ENCODE measurements at places on chromosomes 5 and 9. TPM values are rescaled to one million over a fixed set of nuclear protein-coding genes. Genes with fewer than 3 reads are reported as not detected.
A peak's percentile ranks its signal among the peaks of the same experiment; 100 is the strongest.

DNA sequence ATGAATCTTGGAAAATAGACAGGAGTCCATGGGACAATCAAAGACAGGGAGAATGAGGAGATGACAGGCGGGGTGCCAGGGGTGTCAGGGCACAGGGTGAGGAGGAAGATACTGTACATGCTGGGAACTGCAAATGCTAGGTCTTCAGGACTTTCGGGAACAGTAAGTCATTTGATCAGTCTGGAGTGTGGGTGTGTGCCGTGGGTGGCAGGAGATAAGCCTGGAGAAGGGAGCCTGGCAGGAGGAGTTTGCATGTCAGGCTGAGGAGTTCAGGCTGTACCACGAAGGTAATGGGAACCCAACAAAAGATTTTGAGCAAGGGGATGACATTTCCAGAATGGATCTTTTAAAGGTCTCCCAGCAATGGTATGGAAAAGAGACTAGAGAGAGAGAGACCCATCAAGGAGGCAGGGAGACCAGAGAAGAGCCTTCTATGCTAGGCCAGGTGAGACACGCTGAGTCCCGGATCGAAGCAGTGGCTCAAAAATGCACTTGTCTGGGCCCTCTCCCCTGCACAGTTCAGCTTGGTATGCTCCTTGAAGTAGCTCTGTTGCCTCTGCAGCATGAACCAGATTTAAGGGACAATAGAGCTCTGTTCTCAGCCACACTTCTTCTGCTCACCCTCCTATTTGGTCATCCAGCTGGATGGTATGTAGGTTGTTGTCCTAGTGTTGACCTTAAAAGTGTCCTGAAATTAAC, 77.0 kb upstream of the FER start:
- no peak for DNase-seq

DNA sequence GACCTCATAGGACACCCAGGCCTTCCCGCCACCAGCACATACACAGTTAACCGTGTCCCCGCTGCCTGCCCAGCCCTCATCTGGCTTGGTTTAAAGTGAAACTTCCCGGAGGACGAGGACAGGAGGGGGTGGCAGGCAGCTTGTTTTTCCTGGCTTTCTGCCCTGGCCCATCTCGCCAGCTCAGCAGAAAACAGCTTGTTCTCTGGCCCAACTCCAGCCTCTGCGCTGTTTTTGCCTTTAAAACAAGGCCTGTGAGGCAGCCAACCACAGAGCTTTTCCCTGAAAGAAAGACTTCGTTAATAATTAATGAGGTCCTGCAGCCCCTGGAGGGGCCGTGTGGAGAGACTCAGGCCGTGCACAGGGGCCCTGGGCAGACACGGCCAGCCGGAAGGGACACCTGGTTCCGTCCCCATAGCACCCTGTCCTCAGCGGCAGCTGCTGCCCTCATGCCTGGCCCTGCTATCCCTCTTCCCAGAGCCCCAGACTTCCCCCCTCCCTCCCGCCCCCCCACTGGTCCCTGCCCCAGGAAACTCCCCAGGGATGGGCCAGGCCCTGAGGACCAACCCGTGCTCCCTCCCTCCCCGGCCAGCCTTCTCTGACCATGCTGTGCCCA, 108.7 kb downstream of the RXRA start:
- peak; percentile 98 for DNase-seq

GRCh38 chr9:72883875-72884274, 69.0 kb downstream of the ALDH1A1 start:
- DNase-seq = no peak

DNA sequence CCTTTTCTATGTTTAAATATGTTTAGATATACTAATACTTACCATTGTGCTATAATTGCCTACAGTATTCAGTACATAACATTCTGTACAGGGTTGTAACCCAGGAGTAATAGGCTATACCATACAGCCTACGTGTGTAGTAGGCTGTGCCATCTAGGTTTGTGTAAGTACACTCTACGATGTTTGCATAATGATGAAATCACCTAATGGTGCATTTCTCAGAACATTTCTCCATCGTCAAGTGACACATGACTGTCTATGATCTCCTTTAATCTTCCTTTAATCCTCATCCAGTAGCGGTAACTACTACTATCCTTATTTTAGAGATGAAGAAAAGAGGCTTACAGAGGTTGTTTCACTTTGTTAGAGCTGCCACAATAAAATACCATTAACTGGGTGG, 369.2 kb downstream of the PLK2 start:
- DNase-seq = no peak

- DNase-seq = no peak
Measured at GRCh38 chr9:124179196-124180071, 78.3 kb upstream of the NEK6 start.

DNA sequence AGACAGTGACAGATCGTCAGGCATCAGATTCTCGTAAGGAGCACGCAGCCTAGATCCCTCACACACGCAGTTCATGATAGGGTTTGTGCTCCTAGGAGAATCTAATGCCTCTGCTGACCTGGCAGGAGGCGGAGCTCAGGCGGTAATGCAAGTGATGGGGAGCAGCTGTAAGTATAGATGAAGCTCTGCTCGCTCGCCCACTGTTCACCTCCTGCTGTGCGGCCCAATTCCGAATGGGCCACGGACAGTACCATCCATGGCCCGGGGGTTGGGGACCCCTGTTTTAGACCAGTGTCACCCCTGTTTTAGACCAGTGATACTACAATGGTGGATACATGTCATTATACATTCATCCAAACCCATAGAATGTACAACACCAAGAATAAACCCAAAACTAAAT, 4.0 kb upstream of the ARSB start:
- no peak for DNase-seq

DNA sequence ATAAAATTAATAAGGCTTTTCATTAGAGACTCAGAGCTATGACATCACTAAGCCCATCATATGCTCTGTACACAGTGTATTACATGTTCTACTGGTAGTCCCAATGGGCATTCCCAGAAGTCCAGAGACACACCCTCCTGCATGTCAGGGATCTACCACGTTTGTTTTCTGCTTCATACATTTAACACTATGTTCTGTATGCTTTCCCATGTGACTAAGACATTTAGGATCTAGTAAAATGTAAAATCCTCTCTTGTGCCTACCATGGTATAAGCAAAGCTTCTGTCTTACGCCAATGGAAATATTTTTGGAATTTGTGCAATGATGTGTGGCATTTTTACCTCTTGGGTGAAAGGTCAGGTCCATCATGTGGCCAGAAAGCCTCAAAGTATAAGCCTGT, 192.4 kb downstream of the ADAMTSL1 start:
- no peak for DNase-seq

GRCh38 chr9:83584995-83585394, 37.9 kb upstream of the IDNK start:
- no peak for DNase-seq

DNA sequence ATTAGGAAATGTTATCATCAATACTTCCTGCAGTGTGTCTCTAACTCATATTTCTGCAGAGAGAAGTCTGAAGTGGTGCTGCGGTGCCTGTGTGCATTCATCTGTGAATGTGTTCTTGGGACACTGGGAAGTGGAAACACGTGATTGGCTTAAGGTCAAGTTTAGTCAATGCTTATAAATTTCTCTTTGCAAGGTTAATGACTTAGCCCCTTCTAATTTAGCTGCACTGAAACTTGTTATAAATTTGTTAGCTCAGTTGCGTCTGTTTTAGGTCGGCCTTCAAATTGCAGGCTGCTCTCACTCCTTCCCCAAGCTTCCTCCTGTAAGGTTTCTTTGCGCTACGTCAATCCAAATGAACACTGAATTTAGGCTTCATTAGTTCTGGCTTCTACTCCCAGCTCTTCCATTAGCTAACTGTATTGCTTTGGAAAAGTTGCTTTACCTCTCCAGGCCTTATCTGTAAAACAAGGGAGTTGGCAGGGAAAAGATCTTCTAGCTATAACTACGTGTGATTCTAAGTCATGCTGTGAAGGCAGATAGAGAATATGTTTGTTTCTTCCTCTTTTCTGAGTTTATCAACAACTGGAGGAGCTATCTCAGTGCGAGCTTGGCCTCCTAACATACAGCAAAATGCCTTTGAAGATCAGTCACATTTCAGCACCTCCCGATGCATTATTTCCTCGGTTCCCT, 341.8 kb downstream of the NFIB start:
- no peak for DNase-seq

The IFNA2 gene
- total RNA-seq = not detected

The CCDC112 gene
- 22.3 TPM for total RNA-seq

The MRPS30 gene
- total RNA-seq = 95.6 TPM

The RGS14 gene
- total RNA-seq = 25.6 TPM

The EQTN gene
- not detected for total RNA-seq

The IL13 gene
- total RNA-seq = not detected
